ENCODE measurements at places on chromosomes 6 and 20. TPM values are rescaled to one million over a fixed set of nuclear protein-coding genes. Genes with fewer than 3 reads are reported as not detected.

DNA sequence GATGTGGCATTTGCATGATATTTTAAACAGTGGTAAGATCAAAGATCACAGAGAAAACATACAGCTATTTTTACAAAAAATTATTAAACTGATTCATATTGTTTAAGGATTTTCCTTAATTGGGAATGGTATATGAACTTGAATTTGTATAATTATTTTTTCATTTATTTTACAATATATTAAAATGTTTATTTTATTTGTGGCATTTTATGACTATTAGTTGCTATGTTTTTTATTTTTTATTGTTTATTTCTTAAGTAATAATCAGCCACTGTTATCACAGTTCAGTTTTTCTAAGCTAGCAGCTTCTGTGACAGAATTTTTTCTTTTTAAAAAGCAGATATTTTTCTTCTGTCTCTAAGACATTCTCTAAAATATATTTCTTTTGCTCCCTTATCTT, 387.0 kb upstream of the KHDRBS2 start:
- no peak for DNase-seq

- DNase-seq = no peak
These were observed 157.3 kb downstream of the DTNBP1 start for GRCh38 chr6:15505463-15505918.

DNA sequence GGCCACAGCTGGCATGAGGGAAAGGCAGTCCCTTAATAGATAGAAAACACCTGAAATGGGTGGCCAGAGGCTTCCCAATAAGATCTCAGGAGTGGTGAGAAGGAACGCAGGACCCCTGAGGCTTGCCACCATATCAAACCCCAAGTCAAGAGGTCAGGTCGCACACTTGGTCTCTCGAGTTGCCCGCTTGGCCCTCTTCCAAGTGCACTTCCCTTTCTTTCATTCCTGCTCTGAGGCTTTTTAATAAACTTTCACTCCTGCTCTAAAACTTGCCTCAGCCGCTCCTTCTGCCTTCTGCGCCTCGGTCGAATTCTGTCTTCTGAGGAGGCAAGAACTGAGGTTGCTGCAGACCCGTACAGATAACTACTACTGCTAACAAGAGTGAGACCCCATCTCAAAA, 64.2 kb downstream of the SLC2A10 start:
- no peak for DNase-seq

- DNase-seq = peak; percentile 49
These were observed 10.1 kb downstream of the SAMHD1 start for GRCh38 chr20:36941401-36941835.

DNA sequence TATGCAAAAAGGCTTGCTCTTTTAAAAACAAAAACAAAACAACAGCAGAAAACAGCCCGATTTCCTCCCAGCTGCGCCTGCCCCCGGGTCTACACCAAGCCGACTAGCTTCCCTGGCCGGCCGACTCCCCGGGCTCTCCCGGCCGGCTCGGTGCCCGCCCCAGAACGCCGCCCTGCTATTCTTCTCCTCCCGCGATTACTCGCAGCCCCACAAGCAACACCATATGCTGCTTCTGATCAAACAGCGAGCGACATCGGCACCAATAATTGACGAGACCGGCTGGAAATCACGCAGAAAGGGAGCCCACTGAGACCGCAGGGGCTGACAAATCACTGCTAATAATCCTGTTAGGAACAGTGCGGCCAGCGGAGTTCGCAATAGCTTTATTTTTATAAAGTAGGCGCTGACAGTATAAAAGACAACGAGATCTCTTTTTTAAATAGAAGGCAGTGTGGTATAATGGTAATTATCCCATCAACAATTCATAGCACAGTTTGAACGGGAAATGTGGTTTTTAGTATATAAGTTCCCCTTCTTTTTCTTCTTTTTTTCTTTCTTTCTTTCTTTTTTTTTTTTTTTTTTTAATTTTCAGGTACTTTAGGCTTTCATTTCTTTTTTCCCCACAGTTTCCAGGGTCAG, 3.3 kb downstream of the SIM1 start:
- DNase-seq = peak; percentile 68

DNA sequence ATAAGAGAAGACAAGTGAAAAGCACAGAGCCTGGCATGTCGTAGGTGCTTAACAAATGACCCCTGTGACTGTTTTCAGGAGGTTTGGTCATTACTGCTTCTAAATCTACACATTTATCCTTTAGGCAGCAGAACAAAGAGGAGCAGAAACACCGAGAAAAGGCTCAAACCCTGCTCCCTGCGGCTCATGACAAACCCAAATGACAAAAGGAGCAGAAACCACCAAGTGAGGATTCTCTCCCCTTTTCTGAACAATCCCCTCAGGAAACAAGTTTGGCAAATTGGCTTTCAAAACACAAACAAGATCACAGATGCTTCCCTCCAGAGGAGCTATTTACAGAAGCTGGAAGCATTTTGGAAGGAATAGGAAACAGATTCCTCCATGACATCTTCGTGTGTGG, 15.8 kb upstream of the SIRPG start:
- no peak for DNase-seq

DNA sequence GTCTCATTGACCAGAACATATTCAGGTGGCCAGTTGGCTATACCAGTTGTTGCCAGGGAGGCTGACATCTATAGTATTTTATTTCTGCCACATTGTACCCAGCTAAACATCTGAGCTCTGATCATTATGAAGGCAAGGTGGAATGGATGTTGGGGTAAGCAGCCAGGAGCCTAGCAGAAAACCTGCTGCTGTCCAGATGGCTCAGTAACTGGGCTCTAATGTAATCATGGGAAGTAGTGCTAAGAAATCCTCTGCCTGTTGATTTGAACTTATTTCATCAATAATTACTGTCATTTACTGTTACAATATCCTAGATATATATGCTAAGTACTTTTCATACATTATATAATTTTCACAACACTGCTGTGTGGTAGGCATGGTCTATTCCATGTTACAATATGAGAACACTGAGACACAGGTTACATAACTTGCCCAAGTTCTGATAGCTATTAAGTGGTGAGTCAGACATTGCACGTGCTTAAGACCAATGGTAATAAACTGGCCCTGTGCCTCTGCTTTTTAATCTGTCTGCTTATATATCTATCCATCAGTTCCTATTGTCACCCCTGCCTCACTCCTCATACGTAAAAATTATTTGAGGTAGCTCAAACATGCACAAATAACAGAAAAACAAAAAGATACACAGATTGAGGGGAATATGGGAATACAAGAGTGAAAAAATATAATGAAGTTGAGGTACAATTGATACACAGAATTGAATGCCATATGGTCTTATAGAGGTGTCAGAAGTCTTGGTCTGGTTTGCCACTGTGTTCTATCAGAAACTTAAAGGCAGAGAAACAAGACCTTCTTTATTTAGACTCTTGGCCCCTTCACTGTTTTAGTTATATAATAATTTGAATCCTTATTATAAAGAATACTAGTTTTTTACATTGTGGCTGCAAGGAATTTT, 25.2 kb downstream of the TBPL1 start:
- peak; percentile 59 for DNase-seq

DNA sequence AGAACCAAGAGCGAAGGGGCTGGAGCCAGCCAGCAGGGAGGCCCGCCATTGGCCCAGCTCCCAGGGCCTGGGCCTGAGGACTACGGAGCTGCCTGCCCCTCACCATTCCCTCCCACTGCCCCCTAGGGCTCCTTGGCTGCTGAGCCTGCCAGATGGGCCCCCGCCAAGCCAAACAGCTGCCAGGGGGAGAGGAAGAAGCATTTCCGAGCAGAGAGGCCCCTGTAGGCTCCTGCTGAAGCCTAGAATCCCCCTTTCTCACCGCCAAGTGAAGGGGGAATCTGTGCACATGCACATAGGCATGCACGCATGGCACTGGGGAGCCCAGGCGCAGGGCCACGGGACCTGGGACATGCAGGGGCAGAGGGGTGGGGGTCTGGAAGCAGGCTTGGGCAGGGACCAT, 28.5 kb upstream of the MRPS18A start:
- peak; percentile 87 for DNase-seq

DNA sequence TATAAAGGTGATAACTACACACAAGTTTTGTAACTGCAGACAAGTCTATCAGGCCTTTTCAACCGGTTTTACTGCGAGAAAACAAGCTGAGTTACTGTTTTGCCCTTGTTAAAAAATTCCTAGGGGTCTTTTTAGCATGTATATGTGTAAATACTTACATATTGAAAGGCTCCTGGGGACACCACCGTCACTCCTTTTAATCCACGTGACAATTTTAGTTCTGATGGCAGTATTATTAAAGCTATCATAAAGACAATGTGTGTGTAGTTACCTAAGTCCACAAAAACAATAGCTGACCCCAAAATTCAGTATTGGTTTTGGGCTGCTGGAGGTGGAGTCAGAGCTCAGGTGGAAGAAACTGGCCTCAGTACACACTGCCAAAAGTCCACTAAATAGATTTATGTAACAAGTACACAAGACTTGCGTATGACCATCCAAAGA, 41.3 kb upstream of the HFE start:
- no peak for DNase-seq

- peak; percentile 64 for DNase-seq
These were observed 16.5 kb downstream of the SMLR1 start for GRCh38 chr6:130843575-130844320.

DNA sequence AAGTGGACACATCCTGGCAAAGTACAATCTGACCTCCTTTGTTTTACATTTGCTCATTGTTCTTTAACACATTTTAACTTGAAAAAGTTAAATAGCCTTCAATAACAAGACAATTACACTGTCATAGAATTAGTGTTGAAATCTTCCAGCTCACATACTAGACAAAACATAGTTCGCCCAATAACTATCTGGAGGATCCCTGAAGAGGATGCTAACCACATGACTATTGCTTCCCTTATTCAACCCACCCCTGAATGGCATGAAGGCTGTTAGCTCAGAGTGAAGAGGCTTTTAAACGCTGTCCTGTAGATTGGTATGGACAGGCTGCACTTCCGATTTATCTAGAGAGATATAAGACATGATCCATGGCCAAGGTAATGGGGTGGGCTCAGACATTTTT, 15.0 kb upstream of the DSE start:
- DNase-seq = no peak

DNA sequence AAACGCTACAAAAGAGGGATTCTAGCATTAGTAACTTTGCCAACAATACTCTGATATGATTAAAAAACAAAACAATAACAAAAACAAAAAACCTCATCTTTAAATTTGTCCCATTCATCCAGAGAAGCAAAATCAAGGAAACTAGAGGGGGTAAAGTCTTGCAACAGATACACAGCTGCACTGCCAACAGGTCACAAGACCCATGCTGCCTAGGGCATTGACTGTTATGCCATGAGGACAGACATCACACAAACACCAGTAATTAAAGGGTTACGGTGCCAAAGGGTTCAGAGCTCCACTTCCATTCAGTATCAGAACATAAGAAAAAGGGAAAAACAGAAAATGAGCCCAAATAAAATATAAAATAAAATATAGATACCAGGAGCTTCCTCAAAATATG, 1.6 kb downstream of the TBC1D20 start:
- DNase-seq = no peak

- DNase-seq = no peak
These were observed 49.2 kb downstream of the GOPC start for GRCh38 chr6:117553142-117553541.

Gene ZC2HC1B
- not detected for total RNA-seq

Gene SAMD3
- total RNA-seq = not detected

Gene OTOR
- not detected for total RNA-seq

Gene GPR6
- total RNA-seq = not detected

Gene CLPSL2
- not detected for total RNA-seq

Gene SLC22A7
- total RNA-seq = not detected

Gene SLC16A10
- not detected for total RNA-seq

Gene PCK1
- not detected for total RNA-seq

Gene TEAD3
- 2.0 TPM for total RNA-seq

Gene GRIK2
- not detected for total RNA-seq

Gene KIF13A
- total RNA-seq = 65.8 TPM

Gene ATAT1
- 20.2 TPM for total RNA-seq

Gene SYTL3
- total RNA-seq = 0.74 TPM

All from endothelial cell of umbilical vein (primary cell).